ENCODE measurements at places on chromosomes 11 and 22.

- no peak for DNase-seq
These were observed 17.9 kb upstream of the YPEL1 start for GRCh38 chr22:21753374-21754111.

DNA sequence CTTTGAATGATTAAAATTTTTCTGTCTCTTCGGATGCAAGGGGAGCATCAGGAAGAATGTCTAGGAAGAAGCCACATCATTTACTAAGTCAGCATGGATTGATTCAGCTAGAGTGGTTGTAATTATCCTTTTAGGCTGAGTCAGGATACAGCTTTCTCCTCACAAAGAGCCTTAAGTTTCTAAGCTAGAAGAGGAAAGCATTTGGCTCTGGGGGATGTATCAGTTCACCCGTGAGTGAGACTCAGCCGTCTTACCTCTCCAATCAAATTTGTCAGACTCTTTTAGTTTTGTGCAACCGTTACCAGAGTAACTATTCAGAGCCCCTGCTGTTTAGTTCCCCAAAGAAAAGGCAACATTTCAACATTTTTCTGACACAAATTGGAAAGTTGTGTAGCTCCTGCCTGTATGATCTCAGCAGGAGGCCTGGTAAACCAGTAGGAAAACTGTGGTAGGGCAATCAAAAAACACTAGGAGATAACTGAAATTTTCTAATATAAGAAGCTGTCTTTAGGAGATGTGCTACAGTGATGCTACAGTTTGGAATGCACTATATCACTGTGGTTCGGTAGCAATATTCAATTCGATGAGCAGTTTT, 432.4 kb upstream of the LUZP2 start:
- no peak for DNase-seq

- DNase-seq, result no peak
These were observed 340.0 kb downstream of the SHANK2 start for GRCh38 chr11:70912226-70912840.

- DNase-seq, result no peak
These were observed 26.6 kb upstream of the CASP4 start for GRCh38 chr11:104995001-104995408.

GRCh38 chr11:63508009-63508408, 2.1 kb downstream of the LGALS12 start:
- DNase-seq, result no peak

GRCh38 chr11:78740199-78741071, 165.8 kb upstream of the NARS2 start:
- no peak for DNase-seq

- no peak for DNase-seq
These were observed 20.7 kb upstream of the AIFM3 start for GRCh38 chr22:20946080-20946986.

DNA sequence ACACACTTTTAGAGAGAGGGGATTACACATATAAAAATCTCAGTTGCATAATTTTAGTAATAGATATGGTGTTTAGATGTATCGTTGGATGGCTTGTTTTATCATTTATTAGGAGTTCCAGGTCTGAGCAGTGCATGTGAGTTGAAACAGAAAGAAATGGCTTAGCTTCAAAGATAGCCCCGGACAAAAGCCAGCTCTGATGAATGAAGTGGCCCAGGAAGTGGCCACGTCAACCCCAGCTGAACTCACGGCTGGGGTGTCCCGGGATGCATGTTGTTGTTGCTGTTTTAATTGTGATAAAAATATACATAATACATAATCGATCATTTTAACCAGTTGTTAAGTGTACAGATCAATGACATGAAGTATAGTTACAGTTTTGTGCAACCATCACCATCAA, 1513.6 kb downstream of the BRD1 start:
- DNase-seq, result no peak

- DNase-seq, result no peak
These were observed 4.4 kb downstream of the TMEM258 start for GRCh38 chr11:61787928-61788491.

DNA sequence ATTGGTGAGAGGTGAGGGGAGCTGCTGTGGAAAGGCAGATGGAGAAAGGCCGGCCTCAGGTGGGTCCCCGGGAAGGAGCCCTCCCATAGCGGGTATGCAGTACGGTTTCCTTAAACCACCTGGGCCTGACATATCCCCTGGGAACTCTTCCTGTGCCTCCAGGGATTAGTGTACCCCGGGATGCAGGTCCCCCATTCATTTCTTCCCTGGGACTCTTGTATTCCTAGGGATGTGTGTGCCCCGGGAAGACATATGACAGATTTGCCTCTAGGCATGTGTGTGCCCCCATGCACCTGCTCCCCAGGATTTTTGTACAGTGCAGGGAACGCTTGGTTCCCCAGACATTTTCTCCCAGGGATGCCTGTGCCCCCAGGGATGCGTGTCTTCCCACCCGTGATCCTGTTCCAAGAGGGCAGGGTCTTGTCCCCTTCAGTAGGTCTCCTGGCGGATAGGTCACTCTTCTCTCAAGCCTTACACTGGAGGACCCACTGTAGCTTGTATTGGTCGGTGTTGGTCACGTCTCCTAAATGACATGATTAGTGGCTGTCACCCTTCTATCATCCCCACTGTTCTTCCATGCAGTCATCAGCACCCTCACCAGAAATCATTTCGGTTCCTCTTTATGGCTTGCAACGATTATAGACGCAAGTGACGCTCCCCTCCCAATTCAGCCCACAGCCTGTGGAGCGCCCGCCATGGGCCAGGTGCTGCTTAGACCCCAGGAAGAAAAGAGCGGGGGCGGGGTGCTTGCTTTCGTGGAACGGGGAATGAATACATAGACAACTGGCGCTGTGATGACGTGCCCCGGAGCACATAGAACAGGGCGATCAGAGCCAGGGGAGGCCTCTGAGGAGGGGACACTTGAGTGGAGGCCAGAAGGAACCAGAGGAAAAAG, 1.3 kb downstream of the PARVB start:
- DNase-seq, result no peak

GRCh38 chr22:45504373-45505341, 2.0 kb downstream of the FBLN1 start:
- no peak for DNase-seq
